ENCODE measurements at places on chromosomes 1 and 21. TPM values are rescaled to one million over a fixed set of nuclear protein-coding genes. Genes with fewer than 3 reads are reported as not detected.

Gene TAL1
- total RNA-seq = 0.11 TPM

Gene SLC25A24
- total RNA-seq = 35.4 TPM

Gene KRTAP12-2
- total RNA-seq = 1.8 TPM

Gene CA6
- not detected for total RNA-seq

- peaks cover 16% of the 10 kb centered on the region for H3K4me1 ChIP-seq
- no peaks in the 10 kb centered on the region for H3K36me3 ChIP-seq
- no peak overlapping the region for H3K4me3 ChIP-seq
Observed at GRCh38 chr1:6249739-6250689, 6.0 kb downstream of the HES3 start.

DNA sequence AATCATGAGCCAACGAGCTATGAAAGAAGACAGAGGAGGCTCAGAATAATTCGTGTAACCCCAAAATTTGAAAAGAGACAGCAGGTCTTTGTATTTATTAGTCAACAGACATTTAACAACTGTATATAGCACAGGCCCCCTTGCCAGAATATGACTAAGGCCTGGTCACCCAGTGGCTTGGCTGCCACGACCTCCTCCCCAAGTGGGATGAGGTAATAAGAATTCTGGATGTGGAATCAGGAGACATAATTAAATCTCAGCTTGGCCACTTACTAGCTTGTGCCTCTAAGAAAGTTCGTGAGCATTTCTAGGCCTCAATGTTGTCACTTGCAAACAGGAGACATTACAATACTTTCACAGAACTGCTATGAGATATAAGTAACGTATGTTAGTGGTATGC lies 134.2 kb upstream of the TNFSF4 start:
- H3K27ac ChIP-seq = no peak overlapping the region
- no peaks in the 10 kb centered on the region for H3K27me3 ChIP-seq
- no peaks in the 10 kb centered on the region for H3K36me3 ChIP-seq
- DNase-seq = no peak

DNA sequence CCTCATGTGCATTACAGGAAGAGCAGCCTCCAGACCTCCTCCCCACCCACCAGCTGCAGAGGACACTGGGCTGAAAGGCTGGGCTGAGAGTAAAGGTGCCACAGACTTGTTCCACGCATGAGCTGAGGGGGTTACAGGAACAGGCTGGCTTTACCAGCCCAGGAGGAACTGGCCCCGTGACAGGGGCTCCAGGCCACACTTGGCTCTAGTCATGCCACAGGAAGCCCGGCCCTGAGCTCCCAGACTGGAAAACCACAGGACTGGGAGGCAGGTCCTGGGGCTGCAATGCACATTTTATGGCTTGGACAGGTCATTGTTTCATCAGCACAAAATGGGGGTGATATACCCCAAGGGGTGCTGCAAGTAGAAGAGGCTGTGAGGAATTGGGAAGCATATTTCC lies 35.6 kb downstream of the GPA33 start:
- no peak for DNase-seq
- H3K36me3 ChIP-seq = no peaks in the 10 kb centered on the region
- no peaks in the 10 kb centered on the region for H3K4me1 ChIP-seq
- H3K27ac ChIP-seq = no peak overlapping the region

DNA sequence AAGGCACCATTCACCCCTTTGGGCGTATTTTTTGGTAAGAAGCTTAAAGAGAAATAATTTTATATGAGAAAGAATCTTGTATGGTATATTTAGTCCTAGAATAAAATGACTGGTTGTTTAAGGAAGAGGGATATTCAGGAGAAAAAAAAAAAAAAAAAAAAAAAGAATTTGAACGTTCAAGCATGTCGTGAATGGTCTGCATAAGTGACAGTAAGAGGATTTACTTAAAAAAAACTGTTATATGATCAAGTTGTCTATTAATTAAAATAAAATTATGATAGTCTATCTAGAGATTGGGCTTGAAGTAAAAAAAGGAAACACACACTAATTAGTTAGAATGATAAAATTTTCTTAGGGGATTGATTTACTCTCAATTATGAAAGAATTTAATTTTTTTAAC lies 11.7 kb upstream of the OR14I1 start:
- peaks cover 7% of the 10 kb centered on the region for H3K27me3 ChIP-seq
- DNase-seq = no peak
- H3K4me1 ChIP-seq = no peaks in the 10 kb centered on the region
- no peak overlapping the region for H3K27ac ChIP-seq

DNA sequence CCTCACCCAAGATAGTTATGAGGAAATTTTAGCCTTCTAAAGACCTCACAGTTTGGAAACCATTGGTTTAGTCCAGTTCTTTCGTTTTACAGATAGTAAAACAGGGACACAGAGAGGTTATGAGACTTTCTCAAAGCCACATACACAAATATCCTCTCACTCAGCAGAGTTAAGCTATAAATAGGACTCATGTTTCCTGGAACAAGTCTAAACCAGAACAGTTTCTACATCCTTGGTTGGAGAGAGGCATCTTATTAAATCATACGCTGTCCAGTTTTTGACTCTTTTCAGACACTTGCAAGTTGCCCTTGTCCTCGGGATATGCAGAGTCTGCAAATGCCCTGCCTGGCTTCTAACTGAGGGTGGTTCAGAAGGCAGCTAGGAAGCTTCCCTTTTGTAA lies 462.1 kb upstream of the DEPDC1 start:
- H3K27ac ChIP-seq = no peak overlapping the region
- no peaks in the 10 kb centered on the region for H3K36me3 ChIP-seq
- H3K4me1 ChIP-seq = no peaks in the 10 kb centered on the region

DNA sequence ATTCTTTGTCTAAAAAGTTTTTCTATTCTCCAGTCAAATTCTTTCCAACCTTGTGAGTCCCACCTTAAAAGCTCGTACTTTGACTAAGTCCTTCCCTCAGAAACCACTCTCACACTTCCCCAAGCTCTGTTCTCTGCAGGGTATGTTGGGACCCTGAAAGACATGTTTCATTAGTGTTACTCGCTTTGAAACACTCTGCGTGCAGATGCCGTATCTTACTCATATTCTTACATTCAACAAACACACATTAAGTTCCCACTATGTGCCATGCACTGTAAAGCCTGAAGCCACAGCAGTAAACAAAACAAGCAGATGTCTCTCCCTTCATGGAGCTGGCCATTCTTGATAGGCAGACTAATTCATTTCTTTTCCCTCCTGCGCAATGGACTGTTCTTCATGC lies 229.7 kb downstream of the RERE start:
- peak overlapping the region; percentile 72 for H3K27ac ChIP-seq
- H3K27me3 ChIP-seq = no peaks in the 10 kb centered on the region
- no peak overlapping the region for H3K4me3 ChIP-seq
- no peak for DNase-seq
- no peaks in the 10 kb centered on the region for H3K36me3 ChIP-seq

DNA sequence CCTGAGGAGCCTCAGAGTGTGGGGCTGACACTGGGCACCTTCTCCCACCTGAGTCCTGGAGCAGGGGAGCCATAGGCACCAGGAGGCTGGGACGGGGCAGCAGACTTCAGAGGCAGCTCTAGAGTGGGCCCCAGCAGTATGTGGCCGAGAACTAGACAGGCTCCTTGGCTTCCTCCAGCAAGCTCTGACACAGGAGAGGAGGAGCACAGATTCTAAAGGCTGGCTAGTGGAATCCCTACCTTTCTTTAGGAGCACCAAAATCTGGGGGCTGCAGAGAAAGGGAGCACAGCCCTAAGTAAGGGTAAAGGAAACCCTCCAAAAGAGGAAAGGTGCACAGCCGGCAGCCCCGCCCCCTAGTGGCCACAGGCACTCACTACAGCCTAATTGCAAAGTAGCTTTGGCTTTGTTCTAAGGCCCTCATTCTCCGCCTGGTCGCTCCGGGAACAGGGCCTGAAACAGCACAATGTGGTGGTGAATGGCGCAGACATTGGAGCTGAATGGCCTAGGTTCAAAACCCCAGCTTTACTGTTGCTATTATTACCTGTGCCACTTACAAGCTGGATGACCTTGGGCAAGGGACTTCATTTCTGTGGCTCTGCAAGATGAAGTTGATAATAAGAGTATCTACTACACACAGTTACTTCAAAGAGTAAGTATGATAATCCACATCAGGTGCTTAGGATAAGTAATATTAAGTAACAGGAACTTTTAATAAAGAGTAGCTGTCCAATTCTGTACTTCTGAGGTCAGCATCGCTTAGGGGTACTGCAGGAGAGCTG lies 8.8 kb upstream of the GUCA2A start:
- no peaks in the 10 kb centered on the region for H3K27me3 ChIP-seq
- no peaks in the 10 kb centered on the region for H3K36me3 ChIP-seq
- no peak overlapping the region for H3K4me3 ChIP-seq

DNA sequence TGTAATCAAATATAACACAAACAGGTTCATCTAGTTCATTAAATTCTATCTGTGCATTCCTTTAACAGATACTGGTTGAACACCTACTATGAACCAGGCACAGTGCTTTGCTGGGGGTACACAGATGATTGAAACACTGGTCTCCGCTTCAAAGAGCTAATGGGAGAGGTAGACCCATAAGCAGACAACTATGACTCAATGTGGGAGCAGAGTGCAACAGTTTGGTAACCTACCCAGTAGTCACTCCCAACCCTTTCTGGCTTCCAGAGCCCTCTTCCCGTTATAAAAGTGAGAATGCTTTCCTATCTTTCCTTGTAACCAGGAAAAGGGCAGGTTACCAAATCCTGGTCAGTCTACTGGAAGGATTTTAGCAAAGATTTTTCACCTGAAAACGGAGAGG lies 8.0 kb upstream of the ETV3 start:
- no peak overlapping the region for H3K27ac ChIP-seq
- H3K27me3 ChIP-seq = no peaks in the 10 kb centered on the region
- DNase-seq = no peak
- H3K36me3 ChIP-seq = no peaks in the 10 kb centered on the region

GRCh38 chr1:113784104-113784779 lies 25.0 kb upstream of the PHTF1 start:
- H3K27ac ChIP-seq = peak overlapping the region; percentile 3
- H3K27me3 ChIP-seq = no peaks in the 10 kb centered on the region
- DNase-seq = no peak
- peaks cover 26% of the 10 kb centered on the region for H3K4me1 ChIP-seq
- H3K36me3 ChIP-seq = no peaks in the 10 kb centered on the region

GRCh38 chr1:55214934-55215193 lies 300 bp downstream of the USP24 start:
- DNase-seq = no peak
- H3K4me1 ChIP-seq = peaks cover 34% of the 10 kb centered on the region
- no peaks in the 10 kb centered on the region for H3K27me3 ChIP-seq
- H3K36me3 ChIP-seq = no peaks in the 10 kb centered on the region
- peak overlapping the region; percentile 83 for H3K4me3 ChIP-seq

Measured in A673 (cell line).